ENCODE measurements at places on chromosomes 2 and 18.

DNA sequence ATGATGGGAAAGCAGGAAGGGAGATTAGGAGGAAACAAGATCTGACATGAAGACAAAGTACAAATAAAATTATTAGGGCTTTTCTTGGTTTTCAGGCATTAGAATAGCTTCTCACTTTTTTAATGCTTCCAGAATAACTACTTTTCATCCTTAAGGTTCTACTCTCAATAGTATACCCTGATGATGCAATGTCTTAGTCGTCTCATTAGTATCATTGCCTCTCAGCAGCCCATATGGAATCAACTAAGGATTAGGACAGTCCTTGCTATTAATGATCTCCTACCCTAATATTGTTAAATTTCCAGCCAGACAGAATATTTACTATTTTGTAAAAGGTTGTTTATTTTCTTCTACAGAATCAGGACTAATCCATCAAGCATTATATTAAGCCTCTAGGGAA, 55.9 kb downstream of the RELCH start:
- no peak for DNase-seq

- no peak for DNase-seq
Measured at GRCh38 chr2:36376319-36376765, 20.8 kb downstream of the CRIM1 start.

DNA sequence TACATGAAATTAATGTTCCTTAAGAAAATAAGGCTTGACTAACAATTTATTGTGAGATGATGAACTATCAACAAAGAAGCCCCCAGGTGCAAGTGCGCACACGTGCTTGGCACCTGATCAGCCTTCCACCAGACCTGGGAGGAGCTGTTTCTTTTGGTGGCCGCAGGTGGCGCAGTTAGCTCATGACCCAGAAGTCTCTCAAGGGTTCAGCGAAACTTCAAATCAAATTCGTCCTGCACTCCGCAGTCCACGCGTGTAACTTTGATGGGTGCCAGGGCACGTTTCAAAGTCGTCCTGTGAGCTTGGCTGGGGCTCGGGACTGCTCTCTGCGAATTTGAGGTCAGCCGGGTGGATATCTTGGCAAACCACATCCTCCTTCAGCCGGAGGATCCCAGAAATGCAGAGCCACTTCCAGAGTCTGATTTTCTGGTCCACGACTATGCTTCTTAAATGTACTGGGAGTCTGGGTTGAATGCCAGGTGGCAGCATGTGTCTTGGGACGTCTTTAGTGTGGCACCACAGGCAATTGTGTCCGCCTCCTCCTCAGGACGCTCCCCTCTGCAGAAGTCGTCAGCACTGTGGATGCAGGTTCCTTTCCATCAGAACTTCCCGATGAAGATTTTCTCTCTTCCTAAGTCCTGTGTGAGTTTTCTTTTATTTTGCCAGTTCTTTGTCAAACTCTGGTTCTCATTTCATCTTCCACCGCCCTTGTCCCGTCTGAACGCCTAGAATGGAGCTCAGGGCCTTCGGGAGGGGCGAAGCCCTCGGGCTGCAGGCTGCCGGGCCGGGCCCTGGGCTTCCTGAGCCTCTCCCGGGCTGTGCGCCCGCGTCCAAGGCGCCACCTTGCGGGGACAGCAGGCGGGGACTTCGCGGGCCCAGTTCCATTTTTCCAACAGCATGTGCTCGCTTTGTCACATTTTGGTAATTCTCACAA, 61.3 kb upstream of the RAPGEF4 start:
- DNase-seq = no peak

DNA sequence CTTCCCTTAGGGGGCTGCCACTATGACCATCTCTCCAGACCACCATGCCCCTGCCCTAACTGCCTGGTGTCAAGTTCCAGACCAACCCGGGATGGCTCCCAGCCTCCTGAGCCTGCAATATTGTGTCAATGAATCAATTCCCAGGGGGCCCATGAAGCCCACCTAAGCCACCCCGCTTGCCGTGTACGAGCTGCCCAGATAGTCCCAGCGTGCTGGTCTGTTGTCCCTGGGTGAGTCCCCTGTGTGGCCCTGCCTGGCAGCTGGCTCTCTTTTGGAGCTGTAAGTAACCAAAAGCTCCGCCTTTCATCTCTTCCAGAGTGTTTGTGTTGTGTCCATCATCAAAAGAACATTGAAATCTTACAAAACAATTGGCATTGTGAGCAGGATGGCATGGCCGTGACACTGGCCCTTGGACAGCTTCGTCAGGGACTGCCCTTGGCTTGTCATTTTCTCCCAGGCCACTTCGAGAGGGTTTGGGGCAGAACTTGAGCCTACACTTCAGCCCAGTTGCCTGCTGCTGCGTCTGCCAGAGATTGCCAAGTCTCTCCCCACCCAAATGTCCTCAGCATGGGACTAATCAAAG, 11.3 kb upstream of the MAL start:
- DNase-seq = peak; percentile 12

GRCh38 chr2:71474116-71474743, 20.9 kb downstream of the DYSF start:
- DNase-seq = no peak

GRCh38 chr2:154140249-154141025, 268.7 kb downstream of the GALNT13 start:
- no peak for DNase-seq

GRCh38 chr2:48414640-48414979, 115.3 kb upstream of the STON1 start:
- no peak for DNase-seq

DNA sequence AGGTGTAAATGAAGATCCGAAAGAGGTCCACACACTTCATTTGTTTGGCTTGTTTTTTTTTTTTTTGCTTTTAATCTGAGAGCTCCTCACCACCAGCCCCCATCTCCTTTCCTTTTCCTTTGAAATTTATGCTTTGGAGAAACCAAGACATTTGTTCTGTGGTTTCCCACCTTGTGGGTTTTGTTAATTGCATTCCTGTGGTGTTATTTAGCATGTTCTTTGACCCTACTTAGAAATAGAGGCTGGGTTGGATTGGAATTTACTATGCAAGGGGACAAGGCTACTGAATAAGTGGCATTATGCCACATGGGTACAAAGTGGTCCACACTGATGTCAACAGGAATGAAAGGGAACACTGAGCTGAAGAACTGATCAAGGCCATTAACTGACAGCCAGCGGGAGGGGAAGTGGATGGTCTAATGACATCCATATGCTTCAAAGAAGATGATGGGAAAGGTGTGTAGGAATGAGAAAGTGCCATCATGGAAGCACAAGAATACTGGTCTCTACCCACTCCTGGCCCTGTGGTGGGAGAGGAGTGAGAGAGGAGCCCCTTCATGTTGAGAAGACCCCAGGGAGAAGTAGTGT, 8.9 kb downstream of the CCL20 start:
- DNase-seq = no peak

DNA sequence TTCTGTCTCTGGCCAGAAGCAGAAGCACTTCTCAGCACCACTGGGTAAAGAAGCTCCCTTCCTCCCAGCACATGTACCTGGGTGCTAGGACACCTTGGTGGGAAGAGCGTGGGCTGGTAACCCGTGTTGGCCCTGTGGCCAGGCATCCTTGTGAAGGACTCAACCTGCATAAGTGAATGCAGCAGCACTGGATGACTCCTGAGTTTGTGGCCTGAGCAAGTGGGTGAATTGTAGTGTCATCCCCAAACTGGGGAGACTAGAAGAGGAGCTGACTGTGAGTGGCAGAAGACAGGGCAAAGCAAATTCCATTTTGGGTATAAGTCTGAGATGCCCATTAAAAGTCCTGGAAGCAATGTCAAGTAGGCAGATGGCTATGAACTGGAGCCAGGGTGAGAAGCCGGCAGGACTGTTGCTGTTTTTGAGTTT, 63.4 kb downstream of the STAT1 start:
- DNase-seq = no peak

DNA sequence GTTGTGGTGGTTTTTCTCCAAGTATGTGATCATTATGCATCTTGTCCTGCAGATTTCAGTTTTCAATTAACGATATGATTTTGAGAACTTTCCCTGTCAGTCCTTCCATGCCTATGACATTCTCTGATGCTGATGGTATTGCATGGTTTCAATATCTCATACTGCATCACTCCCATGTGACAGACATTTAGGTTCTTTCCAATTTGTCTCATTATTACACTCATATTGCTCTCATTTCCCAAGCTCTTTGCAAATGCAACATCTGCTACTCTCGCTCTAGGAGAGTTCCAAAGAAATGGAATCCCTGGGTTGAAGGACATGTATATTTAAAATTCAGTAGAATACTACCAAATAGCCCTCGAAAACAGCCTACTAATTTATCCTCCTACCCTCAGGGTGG, 125.5 kb downstream of the MARCHF4 start:
- DNase-seq = no peak

GRCh38 chr2:55049043-55049820, 1.0 kb downstream of the RTN4 start:
- DNase-seq = peak; percentile 89

GRCh38 chr18:62438018-62438329, 84.9 kb upstream of the ZCCHC2 start:
- DNase-seq = peak; percentile 43

DNA sequence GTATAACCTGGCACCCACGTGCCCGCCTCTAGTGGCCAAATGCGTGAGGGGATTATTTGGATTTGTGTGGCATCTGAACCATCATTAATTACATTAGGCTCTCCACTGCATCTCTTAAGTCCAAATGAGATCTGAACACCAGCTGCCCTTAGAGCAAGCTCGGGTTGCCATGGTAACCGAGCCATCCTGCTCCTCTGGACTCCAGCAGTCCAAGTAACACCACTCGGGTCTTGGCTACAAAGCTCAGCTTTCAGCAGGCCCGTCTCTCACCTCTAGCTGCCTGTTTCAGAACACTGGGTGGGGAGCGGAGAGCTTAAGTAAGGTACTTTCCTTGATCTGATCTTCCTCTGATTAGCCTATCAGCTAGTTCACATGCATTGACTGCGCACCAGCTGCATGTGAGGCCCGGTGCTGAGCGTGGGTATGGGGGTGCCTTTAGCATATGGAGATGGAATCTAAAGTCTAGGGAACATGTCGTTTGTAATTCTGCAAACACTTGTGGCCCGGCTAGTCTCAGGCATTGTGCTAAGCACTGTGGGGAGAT, 14.1 kb upstream of the CYS1 start:
- peak; percentile 99 for DNase-seq

- DNase-seq = peak; percentile 51
Measured at GRCh38 chr18:50218432-50219197, 23.7 kb upstream of the MYO5B start.

- DNase-seq = no peak
Measured at GRCh38 chr2:151260573-151261230, 961 bp downstream of the RBM43 start.

DNA sequence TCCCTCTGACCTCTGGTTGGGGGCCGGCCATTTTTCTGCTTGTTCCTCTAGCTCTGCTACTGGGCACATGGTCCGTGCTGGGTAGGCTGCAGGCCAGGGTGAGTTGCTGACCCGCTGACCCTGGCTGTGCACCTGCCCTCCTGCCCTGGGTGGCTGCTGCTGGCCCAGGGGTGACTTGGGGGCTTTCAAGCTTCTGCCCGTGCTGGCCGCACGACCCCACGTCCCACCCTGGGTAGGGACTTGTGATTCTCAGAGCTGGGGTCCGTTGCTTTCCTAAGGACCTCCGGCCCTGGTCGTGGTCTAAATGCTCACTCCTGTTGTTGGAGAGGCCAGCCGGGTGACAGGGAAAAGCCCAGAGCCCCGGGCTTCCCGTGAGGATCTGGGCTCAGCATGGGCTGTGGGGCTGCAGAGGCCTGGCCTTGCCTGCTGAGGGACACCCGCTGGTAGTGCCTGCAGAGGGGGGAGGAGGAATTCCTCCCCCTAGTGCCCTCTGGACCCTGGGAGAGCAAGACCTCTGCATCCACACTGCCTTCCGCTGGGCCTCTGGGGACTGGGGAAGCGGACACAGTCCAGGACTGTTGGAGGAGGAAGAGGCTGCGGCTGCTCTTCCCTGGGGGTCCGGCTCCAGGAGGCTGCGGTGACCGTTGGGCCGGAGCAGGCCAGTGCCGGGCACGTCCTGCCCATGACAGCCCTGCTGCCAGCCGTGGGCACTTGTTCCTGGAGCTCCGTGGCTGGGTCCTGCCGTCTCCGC, 6.3 kb upstream of the GAL3ST2 start:
- no peak for DNase-seq

- DNase-seq = no peak
Measured at GRCh38 chr2:46353509-46353908, 56.3 kb downstream of the EPAS1 start.

- no peak for DNase-seq
Measured at GRCh38 chr18:69265656-69266055, 135.0 kb upstream of the DOK6 start.

- DNase-seq = no peak
Measured at GRCh38 chr2:107025869-107026380, 140.0 kb upstream of the ST6GAL2 start.

GRCh38 chr2:235343869-235344268, 150.0 kb upstream of the AGAP1 start:
- no peak for DNase-seq

- no peak for DNase-seq
Measured at GRCh38 chr18:30328839-30329238, 713.7 kb downstream of the DSC3 start.

DNA sequence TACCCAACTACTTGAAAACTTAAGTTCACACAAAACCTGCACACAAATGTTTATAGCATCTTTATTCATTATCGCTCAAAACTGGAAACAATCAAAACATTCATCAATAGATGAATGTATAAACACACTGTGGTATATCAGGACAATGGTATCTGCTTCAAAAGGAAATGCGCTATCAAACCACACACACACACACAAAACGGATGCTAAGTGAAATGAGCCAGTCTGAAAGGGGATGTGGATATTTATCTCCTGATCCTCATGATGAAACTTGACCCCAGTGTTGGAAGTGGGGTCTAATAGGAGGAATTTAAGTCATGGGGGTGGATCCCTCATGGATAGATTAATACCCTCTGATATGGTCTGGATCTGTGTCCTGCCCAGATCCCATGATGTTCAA, 22.0 kb downstream of the PDCL3 start:
- no peak for DNase-seq

GRCh38 chr2:46270384-46270783, 26.8 kb upstream of the EPAS1 start:
- no peak for DNase-seq

DNA sequence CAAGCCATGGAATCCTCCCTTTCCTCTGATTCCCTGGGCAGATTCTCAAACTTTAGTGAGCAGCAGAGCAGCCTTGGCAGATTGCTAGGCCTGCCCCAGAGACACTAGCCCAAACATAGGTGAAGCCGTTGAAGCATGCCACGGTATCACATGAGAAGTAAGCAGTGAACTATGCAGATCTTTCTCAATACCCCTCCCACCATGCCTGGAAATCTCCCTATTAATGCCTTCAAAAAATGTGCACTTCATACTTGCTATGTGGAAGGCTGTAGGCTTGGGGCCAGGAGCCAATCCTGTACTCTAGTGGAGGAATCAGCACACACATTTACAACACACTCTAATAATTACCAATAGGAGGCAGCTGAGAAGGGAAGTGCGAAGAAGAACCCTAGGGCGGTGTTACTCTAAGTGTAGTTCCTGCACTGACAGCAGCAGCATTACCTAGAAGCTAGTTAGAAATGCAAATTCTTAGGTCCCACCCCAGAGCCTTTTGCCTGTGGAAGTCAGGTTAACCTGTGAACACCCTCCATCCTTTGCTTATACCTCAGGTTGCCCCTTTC, 305.1 kb upstream of the SPRED2 start:
- DNase-seq = no peak
